ENCODE measurements at places on chromosomes 5 and 9.
A peak's percentile ranks its signal among the peaks of the same experiment; 100 is the strongest.

- DNase-seq, result no peak
These were observed 41.9 kb downstream of the NIM1K start for GRCh38 chr5:43233946-43234345.

DNA sequence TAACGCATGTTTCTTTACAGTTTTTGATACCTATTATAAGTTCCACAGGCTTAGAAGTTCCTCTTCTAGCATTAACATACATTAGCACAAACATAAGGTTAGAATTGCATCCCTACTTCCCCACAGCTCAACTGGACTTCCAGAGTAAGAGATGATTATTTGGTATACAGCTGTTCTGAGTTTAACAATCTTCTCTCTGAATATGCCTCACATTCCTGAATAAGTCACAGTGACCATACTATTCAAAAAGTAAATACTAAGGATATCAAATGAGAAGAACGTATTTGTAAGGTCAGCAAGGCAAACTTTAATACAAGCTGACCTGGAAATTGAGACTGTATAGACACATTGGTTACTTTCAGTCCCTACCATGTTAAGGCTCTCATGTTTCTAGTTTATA, 21.3 kb downstream of the NR6A1 start:
- DNase-seq, result no peak

DNA sequence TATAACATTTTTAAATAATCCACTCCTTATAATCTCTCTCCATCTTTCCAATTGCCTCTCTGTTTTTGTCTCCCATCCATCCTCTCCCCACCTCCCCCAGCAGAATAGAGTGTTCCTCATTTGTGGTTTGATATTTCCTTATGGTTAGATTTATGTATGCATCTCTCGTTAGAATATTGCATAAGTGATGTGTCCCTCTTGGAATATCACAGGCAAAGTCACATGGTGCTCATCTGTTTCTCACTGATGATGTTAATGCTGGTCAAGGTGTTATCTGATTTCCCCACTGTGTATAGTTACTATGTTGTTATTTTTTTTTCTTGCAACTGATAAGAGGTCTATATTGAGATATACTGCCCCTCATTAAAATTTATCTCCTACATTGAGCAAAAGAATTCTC, 3.1 kb upstream of the LRRC70 start:
- no peak for DNase-seq

- no peak for DNase-seq
These were observed 70.1 kb upstream of the MEF2C start for GRCh38 chr5:88952996-88953643.

DNA sequence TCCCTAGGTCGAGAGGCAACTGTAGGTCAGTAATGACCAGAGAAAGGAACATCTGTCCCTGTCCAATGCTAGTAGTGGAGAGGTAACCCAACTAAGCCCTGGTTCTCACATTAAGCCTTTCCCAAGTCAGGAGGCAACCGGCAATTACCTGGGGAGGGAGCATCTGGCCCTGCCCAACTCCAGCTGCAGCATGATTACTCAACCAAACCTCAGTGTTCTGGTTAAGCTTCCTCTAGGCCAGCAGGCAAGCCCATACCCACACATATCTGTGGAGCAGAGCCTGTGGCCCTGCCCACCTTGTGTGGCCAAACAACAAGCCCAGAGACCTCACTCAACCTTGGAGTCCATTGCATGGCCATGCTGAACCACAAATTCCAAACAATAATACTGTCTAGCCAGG, 220.8 kb upstream of the SLC24A2 start:
- no peak for DNase-seq

DNA sequence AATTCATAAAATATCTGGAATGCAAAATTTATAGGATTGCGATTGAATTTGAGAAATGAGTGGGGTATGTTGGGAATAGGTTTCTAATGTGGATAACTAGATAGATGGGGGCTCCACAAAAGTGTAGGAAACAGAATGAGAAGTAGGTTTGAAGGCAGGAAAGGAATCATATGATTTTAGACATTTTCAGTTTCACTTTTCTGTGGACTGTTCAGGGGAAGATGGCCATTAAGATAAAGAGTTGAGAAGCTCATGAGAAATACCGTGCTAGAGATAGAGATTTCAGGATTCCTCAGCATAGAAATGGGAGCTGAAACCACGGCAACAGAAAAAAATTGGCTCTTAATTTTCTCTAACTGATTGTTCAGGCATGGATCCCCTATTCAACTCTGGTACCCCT, 163.4 kb upstream of the CD180 start:
- DNase-seq, result no peak

GRCh38 chr9:116247791-116248374, 94.3 kb downstream of the PAPPA start:
- DNase-seq, result no peak

GRCh38 chr5:103435136-103435889, 127.3 kb downstream of the NUDT12 start:
- no peak for DNase-seq

DNA sequence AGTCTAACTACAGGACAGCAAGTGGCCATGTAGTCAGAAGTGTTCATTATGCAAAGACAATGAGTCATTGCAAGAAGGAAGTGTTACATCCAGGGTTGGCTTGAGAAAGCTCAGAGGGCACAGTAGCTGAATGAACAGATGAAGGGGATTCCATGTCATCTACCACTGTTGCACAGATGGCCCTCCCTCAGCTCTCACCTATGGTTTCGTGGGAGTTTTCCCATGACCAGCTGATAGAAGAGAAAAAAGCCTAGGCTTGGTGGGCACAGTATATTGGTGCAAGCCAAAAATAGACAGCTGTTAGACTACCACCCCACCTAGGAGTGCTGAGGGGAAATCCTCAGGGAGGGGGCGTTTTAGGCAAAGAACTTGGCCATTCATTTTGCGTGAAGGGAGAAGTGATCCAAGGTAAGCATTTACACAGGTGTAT, 217.0 kb downstream of the DMRT2 start:
- no peak for DNase-seq

GRCh38 chr5:100667161-100667630, 132.0 kb downstream of the FAM174A start:
- no peak for DNase-seq

- DNase-seq, result no peak
These were observed 45.7 kb upstream of the PPARGC1B start for GRCh38 chr5:149684371-149684770.

- peak; percentile 56 for DNase-seq
These were observed 3.4 kb upstream of the MYORG start for GRCh38 chr9:34380034-34380510.

- no peak for DNase-seq
These were observed 6.3 kb downstream of the MTREX start for GRCh38 chr5:55313870-55314617.

GRCh38 chr9:76310577-76310976, 83.6 kb downstream of the RFK start:
- no peak for DNase-seq

DNA sequence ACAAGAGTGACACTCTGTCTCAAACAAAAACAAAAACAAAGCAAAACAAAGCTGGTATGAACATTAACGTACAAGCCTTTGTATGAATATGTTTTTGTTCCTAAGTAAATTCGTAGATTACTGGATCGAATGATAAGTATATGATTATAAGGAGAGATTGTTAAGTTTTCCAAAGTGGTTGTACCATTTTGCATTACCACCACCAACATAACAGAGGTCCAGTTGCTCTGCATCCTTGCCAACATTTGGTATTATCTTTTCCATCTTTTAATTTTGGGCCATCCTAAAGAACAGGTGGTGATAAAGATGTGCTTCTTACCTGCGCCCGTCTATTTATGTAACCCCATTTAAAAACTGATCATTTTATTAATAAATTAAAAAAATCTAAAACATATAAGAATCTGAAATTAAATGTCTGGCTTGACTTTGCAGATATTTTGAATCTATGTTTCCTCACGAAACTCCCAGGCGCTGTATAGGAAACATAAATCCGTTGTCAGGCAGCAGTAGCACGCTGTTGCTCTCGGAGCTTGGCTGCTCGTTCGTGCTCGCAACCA, 593 bp upstream of the NAA35 start:
- no peak for DNase-seq

DNA sequence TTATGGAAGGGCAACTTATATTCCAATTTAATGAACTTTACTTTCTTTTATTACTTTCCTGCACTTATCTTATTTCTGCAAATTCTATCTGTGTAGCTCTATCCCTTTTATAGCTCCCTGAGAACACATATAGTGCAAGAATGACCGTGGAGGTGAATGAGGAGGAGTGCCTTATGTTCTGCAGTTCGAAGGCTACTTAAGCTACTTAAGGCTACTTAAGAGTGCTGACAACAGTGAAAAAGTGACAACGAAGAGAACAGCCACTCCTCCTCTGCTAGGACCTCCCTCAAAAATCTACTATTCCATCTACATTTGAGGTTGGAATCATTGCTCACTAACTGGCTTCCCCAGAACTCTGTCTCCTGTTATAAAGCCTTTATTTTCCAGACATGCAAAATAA, 1365.7 kb upstream of the C9orf72 start:
- peak; percentile 2 for DNase-seq

- DNase-seq, result no peak
These were observed 8.8 kb upstream of the GPRIN1 start for GRCh38 chr5:176618783-176619182.

GRCh38 chr9:37963936-37964739, 60.2 kb upstream of the SLC25A51 start:
- no peak for DNase-seq

- DNase-seq, result peak; percentile 38
These were observed 524 bp downstream of the FUBP3 start for GRCh38 chr9:130579738-130580463.

DNA sequence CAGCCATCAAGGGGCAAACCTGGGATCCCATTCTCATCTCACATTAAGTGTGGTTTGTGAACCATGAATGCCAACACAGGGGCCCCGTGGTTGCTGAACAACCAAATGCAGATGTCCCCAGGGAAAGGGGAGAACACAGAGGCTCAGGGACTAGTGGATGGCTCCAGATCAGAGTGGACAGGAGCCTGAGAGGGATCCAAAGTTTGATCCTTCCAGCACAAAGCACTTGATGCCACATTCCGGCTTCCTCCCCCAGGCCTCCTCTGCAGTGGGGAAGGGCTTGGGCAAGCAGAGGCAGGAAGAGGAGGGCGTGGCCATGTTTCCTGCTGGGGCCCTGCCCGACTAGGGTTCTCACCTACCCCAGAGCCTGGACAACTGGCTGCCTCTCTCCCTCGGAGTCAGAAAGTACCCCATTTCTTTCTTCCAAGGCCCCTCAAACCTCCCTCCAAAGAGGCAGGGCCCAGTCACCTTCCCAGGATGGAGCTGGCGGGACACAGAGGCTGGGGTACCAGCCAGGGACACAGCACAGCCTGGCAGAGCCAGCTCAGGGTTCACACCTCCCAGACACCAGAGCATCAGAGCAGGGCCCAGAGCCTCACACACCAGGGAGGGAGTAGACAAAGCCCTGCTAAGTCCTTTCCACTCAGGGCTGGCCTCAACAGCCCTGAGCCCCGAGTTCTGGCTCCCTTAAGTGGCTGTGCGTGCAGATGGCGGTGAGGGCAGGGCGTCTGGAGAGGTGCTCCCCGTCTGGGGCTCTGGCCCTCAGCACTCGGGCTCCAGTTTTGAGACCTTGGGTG, 4.3 kb upstream of the RNF44 start:
- peak; percentile 62 for DNase-seq

GRCh38 chr9:114820776-114821501, 15.1 kb upstream of the TNFSF15 start:
- no peak for DNase-seq

- no peak for DNase-seq
These were observed 25.9 kb downstream of the QRFP start for GRCh38 chr9:130870491-130871381.

DNA sequence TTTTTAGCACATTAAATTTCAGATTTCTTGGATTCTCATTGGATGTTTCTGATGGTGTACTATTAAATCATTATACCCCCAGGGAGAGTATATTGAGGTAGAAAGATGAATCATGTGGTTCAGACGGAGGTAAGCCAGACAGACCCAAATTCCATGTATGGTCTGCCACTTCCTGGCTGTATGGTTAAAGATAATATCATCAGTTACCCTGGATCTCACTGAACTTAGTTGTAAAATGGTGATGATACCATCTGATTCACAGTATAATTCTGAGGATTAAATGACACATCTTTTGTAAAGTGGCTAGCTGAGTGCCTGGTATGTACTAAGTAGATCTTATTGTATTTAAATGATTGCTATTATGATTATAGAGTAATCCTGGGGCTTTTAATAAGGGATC, 9.3 kb downstream of the SLC27A6 start:
- DNase-seq, result no peak

DNA sequence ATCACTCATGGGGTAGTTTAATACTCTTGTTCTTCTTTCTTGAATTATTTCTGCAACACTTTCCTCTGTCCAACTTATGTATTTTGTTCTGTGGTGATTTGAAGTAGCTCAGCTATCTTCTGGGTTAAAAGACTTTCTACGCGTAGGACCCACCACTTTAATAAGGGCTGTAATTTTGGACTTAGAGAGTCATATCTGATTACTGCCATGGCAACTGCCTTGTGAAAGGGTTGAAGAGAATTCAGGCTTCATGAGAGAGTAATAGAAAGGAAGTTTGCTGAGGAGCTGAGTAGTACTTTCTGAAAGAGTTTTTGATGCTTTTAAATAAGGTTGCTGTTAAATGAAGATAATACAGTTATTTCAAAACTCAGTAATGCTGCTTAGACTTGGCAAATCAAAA, 89.5 kb downstream of the TLE4 start:
- DNase-seq, result no peak

DNA sequence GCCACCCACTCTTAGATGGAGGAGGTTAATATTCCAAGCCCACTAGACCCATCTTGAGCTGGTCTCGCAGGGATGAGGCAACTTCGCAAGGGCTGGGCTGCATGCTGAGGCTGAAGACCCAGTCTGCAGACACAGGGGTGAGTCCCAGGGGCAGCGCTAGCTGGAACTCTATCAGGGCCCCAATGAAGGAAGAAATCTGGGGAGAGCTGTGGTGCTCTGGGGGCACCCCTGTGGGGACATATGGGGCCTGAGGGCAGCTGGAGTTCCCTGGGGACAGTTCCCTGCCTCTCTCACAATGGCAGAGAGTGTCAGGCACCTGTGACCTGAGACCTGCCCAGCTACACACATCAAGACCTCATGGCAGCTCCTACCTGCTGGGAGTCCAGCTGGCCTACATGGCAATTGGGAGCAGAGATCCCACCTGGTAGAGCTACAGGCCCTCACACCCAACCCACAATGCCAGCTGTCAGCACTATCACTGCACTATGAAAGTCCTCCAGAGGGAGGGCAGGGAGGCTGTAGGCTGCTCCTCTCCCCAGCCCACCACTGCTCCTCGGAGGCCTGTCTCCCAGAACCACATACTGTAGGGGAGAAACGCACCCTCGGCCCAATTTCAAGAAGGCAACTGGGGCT, 202.2 kb downstream of the GABBR2 start:
- DNase-seq, result no peak

- DNase-seq, result no peak
These were observed 388.3 kb downstream of the TMEM38B start for GRCh38 chr9:106082621-106083020.

- DNase-seq, result no peak
These were observed 24.6 kb downstream of the PIK3R1 start for GRCh38 chr5:68240202-68240601.

DNA sequence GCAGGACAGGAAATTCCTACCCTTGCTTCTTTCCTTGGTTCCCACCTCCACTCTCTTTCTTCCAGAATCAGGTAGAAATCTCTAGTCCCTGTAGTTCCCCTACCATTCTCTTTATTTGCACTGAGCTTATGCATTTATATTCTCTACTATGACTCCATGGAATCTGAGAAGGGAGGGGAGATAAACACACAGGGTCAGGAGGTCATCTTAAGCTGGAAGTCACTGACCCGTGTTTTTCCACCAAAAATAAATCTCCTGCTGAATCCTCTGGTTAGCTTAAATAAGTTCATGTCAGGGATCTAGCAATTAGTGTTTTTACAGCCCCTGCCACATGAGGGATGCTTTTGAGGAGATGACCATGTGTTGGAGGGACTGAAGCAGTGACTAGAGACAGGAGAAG, 3.7 kb downstream of the ACTL7B start:
- no peak for DNase-seq
